Globus pallidus (tissue), 1 donor: ENCODE measurements at places on chromosomes 1 and 21.

- no peak for DNase-seq
Measured at GRCh38 chr1:48966583-48966982, 189.9 kb upstream of the BEND5 start.

DNA sequence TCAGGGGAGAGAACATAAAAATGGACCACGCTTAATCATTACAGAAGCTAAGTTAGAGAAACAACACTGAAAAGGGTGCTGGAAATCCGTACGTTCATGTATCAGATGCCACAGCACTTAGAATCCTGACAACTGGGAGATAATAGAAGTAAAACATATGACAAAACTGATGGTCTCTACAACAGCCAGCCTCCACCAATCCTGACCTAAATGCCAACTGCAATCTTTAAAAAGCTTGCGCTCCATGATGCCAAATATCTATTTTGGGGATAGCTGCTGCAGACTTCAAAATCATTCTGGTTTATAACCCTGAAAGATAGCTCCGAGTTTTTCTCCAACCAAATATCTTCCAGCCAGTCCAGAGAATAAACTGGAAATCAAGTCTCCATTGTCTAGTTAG, 178.3 kb downstream of the RERE start:
- DNase-seq = no peak

DNA sequence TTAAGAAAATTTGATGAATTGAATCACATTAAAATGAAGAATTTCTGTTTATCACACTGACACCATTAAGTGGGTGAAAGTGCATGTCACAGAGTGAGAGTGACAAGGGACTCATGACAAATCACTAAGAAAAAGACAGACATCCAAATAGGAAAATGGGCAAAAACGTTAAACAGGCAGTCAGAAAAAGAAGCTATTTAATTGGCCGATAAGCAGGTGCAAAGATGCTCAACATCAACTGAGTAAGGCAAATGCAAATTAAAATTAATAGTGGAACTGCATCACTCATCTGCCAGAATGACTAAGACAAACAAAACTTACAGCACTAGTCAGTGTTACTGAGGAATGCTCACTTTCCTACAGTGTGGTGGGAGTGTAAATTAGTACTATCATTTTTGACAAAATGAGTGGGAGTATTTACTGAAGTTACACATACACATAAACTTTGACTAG, 39.2 kb upstream of the RUNX1 start:
- DNase-seq = no peak

GRCh38 chr1:228084797-228085196, 2.3 kb downstream of the ARF1 start:
- no peak for DNase-seq

DNA sequence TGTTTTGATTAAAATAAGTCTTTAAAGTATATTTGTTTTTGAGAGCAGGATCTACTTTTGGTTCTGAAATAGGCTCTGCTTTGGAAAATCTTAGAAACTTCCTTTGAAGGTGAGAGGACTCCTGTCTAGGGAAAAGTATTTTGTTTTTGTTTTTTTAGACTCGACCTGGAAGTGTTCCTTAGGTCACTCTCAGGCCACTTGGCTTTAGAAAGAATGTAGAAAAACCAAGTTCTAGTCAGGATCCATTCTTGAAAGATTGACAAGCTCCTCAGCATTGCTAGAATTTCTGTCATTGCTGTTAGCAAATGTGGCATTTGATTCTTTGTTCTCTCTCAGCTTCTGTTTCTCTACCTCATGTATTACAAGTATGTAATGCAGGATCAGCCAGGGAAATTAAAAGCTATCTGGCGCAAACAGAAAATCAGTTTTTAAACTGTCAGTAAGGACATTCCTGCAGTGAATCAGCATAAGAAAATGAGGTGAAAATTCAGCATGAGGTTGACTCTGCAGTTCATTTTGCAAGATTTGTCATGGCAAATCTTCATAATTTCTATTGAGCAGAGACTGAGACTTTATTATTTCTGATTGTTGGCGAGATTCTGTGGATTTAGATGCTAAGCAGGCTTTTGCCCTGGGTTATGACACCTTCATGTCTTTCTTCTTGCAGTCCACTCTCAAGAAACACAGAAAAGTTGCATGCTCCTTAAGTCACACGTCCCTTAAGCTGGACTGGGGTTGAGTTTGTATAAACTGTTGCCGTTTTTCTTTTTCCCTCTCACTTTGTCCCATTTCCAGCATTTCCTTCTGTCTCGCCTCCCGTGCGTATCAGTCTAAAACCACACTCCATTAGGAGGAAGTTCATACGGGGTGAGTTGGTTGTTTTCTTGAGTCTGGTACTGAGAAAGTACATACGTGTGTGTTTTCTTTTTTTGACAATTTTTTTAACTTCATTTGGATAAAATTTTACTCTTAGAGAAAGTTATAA, 12.6 kb downstream of the NTPCR start:
- no peak for DNase-seq

- no peak for DNase-seq
Measured at GRCh38 chr1:24963943-24964693, 34.0 kb upstream of the RUNX3 start.

- DNase-seq = no peak
Measured at GRCh38 chr1:8171751-8172464, 145.8 kb upstream of the ERRFI1 start.

DNA sequence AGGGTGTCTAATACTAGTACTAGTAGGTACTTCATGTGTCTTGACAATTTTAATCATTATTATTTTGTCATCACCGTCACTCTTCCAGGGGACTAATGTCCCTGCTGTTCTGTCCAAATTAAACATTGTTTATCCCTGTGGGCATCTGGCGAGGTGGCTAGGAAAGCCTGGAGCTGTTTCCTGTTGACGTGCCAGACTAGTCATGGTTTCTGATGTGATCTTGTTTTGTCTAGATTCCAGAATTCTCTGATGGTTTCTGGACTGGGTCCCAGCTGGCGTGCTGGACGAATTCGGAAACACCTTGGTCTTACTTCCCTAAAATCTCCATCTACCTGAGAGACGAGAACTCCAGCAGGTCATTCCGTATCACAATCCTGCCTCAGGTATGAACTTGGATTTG, 66.1 kb upstream of the FAM3B start:
- DNase-seq = no peak

DNA sequence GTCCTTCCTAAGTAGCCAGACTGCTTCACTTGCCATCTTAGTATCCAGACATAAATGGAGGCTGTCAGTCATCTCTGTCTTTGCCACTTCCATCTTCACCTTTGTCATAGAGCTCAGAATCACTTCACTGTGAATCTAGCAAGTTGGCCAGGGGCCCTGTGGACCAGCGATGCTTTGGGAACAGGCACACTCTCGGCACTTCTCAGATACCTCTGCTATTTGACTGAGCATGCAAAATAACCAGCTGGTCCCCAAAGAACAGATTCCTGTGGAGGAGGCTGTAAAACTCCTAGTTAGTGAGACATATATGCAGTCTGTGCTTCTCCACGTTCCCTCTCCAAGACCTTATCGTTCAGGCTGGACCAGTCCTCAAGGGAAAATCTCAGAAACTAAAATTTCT, 76.8 kb upstream of the COA6 start:
- no peak for DNase-seq

- no peak for DNase-seq
Measured at GRCh38 chr1:246155923-246156322, 351.2 kb downstream of the SMYD3 start.

DNA sequence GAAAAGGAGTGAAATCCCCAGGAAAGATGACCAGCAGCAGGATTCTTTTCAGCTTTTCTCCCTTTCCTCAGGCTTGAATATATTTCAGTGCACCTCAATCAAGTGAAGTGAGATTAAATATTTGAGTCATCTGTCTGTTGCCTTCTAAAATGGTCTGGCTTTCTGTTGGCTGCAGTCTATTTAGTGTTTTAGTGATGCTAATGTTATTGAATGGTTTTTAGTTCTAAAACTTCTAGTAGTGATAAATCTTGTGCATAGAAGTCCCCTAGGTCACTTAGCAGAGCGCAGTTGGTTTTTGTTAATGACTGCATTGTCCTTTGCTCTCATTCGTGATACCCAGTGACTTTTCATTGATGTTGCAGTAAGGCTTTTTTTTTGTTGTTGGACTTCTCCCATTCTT, 53.5 kb downstream of the ITSN1 start:
- DNase-seq = no peak

DNA sequence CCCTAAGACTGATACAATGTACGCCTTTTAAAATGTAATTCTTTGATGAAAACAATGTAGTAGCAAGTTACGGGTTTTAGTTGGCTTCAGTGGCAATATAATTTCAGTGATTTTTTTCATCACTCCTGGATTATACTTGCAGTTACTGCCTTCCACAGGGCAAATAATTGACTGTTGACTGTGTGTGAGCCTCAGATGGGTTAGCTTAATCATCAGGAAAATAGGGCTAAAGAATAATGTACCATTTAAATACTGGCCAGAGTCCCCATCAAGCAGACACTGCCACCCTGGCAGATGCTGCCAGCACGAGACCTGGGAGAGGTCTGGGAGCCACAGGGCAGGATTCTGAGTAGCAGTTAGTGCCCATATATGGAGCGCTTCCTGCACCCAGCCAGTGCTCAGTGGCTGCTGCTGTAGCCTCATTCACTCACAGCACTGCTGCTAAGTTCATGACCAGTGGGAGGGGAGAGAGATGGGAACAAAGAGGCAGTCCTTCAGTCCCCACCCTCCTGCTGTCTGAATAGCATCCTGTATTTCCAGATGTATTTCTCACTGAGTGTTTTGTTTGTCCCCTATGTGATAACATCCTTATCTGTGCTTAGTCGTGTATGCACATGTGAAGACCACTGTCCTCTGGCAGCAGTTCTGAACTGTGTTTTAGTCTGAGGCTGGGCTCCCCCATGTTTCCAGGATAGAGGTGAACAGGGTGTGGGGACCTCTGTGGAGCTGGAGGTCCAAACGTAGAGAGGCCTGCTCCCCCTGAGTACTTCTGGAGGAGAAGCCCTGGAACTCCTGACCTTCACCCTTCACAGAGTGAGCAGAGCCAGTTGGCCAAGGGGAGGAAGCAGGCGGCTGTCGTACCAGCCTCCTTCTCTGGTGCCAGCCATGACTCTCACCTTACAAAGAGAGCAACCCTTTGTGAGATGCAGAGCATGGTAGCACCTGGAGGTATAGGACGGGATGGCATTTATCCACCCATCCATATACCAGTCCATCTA, 80.4 kb downstream of the ADARB1 start:
- DNase-seq = no peak

GRCh38 chr1:30320581-30320890, 402.8 kb downstream of the MATN1 start:
- no peak for DNase-seq

DNA sequence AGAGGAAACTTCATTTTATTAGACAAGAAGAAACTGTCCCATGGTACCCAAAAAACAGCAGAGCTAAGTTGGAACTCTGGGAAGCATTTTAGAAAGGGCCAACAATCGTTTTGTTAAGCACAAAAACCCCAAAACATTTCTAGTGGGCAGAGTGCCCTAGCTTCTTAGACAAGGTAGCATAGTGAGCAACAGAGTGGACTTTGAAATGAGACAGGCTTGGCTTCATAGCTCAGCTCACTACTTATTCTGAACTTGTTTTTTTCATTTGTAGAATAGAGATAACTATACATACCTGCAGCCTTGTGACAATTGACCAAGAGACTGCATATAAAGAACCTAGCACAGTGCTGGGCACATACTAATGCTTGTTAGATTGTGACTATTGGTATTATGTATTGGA, 50.1 kb downstream of the HLX start:
- no peak for DNase-seq

GRCh38 chr1:175737451-175737850, 5.9 kb downstream of the TNR start:
- DNase-seq = no peak

DNA sequence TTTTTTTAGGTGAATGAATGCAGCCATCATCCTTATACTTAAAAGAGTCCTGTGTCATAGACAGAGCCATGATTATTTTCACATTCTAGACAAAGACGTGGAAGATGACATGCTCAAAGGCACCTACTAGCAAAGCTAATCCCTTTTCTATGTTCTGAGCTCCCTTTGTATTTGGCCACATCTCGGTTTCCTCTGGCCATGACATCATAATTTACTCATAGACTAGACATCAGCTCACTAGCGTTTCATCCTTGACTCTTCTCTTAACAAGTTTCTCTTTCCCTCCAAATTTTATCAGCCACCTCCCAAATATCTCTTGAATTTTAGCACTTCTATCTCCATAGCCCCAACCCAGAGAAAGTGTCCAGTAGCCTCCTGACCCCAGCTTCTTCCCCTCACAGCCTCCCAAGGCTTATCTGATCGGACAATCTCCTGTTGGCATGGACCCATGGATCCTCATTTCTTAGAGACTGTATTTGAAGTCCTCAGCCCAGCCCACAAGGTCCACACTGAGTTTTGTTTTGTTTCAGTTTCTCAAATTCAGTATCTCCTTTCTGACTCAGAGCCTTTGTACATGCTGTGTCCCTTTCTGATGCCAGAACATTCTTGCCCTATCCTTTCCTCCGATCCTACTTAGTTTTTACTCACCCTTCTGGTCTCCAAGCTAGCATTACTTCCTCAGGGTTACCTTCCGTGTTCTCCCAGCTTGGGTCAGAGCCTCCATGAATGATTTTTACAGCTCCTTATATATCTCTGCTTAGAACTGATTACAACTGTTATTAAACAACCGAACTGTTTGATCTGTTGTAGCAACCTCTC, 33.0 kb upstream of the EPS8L3 start:
- DNase-seq = no peak

DNA sequence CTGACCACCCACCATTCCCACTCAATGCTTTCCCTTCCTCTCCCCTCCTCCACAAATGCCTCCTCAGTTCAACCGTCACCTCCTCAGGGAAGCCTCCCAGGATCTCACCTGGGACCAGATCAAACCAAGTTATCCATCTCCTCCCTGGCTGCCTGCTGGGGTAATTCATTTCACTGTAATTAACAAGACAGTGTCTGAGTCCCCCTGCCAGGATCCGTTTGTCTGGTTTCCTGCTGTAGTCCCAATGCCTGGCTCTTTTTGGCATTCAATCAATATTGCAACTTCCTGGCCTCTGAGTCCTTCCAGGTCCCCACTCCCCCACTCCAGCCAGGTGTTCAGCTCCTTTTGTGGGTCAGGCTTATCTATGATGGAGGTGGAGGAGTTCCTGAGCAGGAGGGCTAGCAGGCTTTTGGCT, 687.7 kb downstream of the PTPRU start:
- DNase-seq = no peak

DNA sequence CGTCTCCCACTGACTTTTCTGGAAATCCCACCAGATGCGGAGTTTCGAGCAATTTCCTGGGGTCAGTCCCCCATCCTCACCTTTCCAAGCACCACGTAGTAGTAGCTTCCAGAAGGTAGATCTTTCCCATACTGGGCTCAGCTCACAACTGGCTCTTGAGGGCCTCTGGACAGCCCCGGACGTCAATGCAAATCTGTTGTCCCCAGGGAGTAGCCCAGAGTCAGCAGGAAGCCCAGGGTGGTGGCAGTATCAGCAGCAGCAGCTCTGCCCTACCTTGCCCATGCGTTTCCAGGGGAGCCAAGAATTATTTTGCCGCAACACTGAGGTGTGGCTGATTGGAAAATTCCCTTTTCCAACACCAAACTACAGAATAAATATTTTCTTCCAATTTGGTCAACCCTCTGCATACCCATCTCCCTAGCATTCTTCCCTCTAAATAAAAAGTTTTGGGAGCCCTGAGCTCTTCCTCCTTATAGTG, 70.3 kb downstream of the CD46 start:
- no peak for DNase-seq
